ENCODE measurements at places on chromosomes 13 and 19. TPM values are rescaled to one million over a fixed set of nuclear protein-coding genes. Genes with fewer than 3 reads are reported as not detected.

DNA sequence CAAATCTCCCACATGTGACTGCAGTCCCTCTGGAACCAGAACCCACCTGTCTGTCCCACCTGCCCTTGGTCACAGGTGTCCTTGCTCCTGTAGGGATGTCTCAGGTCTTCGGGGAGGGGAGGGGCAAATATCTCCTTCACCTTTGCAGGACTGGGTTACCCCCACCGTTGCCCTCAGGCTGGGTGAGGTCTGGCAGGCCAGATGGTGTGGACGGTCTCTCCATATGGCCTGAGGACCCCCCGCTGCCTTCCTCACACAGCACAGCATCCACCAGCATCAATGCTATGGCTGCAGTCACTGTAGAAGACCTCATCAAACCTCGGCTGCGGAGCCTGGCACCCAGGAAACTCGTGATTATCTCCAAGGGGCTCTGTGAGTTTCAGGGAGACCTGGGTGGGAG lies 10.0 kb downstream of the SLC5A5 start:
- no peak for DNase-seq

DNA sequence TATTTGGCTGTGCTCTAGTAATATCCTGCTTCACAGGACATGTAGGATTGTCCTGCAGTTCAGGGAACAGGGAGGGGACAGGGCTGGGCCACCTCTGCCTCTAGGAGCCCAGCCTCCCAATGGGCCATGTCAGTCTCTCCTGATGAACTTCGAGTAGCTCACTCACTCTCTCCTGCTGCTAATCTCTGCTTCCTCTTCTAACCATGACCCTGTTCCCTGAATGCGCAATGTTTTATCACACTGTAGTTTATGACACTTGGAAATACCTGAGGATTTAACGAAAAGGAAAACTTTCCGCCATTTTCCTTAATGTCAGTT lies 9.2 kb downstream of the PARP4 start:
- no peak for DNase-seq

DNA sequence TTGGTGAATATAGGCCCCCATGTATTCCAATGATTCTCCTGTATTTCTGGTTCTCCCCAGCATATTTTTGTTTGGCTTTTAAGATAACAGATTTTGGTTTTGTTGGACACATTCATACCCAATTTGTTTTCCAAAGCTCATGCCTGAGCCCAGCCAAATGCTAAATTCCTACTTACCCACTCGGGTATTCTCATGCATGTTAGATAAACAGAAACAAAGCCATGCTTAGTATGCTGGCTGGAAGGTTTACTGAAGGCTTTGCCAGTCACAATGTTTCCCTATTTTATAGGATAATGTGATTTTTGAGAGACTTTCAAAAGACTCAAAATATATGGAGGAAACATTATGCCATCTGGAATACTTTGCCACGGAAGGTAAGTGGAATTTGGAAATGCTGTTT lies 206.8 kb downstream of the ATP8A2 start:
- no peak for DNase-seq

GRCh38 chr19:11463391-11463790 lies 17.5 kb downstream of the ELAVL3 start:
- no peak for DNase-seq

DNA sequence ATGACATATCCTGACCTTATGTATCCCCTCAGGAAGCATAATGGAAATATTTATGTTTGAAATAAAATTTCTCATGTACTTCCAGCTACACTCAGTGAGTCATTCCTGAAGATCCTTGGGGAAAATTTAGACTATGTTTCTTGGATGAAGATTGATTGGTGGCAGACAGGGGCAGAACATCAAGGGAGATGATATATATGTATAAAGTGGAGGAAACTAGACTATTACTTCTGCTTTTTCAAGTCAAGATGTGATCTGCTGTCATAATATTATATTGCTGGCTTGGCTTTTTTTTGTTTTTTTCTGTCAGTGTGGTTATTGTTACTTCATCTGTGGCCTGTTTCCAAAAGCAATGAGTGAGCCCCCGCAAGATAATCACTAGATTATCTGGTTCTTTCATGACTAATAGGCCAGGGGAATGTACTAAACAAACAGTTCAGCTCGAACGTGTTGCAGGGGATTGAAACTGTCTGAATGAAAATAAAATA lies 87.2 kb upstream of the TNFSF11 start:
- peak; percentile 44 for DNase-seq

DNA sequence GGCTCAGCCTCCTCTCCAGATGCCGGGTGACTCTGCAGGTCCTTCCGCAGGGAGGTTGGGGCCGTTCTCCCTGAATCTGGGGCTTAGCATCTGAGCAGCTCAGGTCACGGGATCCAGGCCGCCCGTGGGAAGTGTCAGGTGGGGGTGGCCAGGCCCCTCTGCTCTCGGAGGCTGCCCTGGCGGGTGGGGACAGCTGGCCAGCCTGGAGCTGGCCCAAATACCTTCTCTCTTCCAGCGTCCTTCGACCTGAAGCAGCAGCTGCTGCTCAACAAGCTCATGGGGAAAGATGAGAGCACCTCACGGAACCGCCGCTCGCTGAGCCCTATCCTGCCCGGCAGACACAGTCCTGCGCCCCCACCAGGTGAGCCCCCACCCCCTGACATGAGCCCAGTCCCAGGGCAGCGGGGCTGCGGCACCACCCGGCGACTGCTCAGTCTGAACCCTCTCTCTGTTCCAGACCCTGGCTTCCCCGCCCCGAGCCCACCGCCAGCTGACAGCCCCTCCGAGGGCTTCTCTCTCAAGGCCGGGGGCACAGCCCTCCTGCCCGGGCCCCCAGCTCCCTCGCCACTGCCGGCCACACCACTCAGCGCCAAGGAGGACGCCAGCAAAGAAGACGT lies 19.1 kb downstream of the PEX11G start:
- no peak for DNase-seq

Gene ADAMTS10
- total RNA-seq = 2.7 TPM

DNA sequence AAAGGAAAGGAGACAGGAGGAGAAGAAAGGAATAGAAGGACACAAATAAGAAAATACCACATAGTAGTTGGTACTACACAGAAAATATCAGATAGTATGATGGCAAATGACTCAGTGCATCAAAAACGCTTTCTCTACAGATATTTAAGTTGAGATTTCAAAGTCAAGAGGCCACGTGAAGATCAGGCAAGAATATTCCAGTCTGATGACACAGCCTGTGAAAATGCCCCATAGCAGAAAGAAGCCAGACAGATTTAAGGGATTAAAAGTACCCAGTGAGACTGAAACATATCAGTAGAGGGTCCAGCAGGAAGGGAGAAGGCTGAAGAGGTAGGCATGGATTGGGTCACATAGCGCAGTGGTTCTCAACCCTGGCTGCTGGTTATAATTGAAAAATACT lies 113.7 kb downstream of the VWA8 start:
- no peak for DNase-seq

- no peak for DNase-seq
Measured at GRCh38 chr13:32179708-32180107, 135.5 kb downstream of the ZAR1L start.

GRCh38 chr13:31000889-31001288 lies 68.4 kb downstream of the TEX26 start:
- no peak for DNase-seq

GRCh38 chr19:32649751-32650150 lies 25.2 kb downstream of the ANKRD27 start:
- DNase-seq = no peak

Gene PEG3
- total RNA-seq = 0.79 TPM

- no peak for DNase-seq
Measured at GRCh38 chr19:41233748-41234240, 14.8 kb downstream of the AXL start.

DNA sequence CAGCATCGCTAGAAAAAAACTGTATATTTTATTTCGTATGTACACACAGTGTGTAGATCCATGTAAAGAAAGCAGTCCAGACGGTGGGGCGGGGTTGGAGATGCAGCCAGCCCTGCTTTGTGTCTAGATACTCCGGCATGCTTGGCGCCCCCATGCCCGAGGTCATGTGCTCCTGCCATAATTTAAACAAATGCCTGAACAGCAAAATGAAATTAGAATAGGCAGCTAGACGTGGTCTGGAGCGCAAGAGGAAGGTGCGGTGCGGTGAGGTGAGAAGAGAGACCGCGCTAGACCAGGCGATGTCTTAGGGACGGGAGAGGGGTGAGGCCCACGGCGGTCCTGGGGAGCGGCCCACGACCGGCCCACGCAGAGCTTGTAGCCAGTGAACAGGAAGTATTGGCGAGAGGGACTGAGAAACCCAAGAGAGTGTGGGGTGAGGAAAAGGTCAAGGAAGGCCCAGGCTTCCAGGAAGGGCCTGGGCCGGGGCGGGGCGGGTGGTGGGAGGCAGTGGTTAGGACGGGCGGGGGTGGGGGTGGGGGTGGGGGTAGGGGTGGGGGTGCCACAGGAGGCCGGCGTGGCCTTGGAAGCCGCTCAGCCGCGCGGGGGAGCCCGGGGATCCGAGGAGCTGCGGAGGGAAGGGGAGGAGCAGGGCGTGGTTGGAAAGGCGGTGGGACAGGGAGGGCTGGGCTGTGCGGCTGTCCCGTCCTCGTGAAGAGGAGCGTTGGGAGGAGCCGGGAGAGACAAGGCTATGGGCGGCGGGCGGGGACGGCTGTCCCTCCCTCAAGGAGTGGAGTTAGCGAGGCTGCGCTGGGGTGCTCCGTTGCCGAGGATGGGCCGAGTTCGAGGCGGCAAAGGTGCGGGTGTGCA lies 254.7 kb upstream of the SGCG start:
- DNase-seq = no peak

DNA sequence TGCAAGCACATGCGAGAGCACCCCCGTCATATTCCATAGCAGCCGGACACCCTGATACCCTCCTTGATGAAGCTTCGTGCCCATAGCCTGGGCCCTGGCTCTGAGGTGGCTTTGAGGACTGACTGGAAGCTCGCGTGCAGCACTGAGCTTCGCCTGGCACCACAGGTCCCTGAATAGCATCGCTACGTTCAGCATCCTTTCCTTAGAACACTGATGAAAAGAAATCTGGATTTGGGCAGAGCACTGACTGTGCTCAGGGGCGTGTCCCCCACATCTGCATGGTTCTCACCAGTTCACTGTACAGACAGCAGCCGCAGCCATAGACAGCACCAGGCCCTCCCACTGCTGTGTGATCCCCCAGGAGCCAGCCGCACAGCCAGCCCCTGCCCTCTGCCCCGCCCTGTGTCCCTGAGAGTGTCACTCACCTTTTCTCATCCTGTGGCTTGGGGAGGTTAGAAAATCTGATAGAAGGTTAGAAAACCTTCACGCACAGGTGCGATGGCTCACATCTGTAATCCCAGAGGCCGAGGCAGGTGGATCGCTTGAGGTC lies 49.3 kb upstream of the SPACA7 start:
- DNase-seq = no peak

- no peak for DNase-seq
Measured at GRCh38 chr13:106056851-106057250, 478.6 kb downstream of the EFNB2 start.

DNA sequence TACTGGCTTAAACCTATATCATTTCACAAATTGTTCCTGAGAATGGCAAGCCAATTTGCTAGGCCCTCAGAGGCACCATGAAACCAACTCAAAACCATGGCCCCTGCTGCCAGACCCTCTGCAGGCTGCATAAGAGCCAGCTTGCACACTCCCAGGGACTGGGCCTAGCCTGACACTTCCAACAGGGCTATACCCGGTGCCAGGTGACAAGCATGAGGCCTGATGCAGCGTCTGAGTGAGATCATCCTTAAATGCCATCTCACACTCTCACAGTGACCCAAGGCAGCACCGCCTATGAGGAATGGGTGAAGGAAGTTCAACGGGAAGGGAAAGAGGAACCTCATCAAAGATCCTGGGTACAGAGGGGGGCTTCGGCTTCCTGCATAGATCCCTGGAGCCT lies 65.6 kb downstream of the C13orf42 start:
- no peak for DNase-seq

Gene SERPINE3
- not detected for total RNA-seq

DNA sequence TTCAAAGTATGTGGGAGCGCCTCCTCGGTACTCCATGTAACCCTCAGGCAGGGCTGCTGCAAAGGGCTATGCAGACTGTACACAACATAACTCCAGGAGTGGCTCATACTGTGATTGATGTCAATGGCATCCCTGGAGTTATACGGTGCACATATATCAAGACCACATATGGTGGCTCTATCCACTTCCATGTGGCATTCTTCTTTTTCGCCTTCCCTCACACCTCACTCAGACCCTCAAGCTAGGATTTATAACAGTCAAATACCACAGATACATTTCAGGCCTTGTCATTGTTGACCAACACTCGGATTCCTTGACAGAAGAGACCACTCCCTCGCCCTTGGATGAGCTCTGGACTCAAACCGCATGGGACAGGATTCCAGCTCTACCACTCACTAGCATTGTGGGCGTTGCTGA lies 11.3 kb upstream of the UBL3 start:
- DNase-seq = no peak

DNA sequence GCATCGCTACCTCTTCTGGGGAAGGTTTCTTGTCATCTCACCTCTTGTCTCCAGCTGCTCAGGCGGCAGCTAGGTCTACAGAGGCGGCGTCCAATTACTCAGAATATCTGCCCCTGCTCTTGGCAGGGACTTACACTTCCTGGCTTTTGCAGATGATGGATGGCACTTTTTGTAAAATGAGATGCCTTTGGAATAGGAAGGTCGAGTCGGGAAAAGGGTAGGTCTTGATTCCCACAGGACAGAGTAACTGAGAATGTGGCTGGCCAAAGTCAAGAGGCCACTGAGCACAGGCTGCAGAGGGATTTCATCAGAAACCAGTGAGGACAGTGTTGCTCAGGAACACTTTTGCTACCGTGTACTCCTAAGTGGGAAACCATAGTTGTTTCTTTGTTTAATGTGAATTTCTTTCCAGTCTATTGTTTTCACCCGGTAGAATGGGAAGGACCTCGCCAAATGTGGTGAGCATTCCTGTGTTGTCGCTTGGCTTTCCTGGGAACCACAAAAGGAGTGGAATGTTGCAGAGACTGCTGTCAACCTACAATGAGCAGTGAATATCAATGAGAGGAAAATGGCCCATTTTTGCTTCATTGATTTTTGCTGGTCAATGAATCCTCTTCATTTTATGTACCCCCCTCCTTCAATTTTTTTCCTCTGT lies 383.7 kb downstream of the HS6ST3 start:
- DNase-seq = no peak

Gene CD33
- total RNA-seq = not detected

Gene MYO1F
- 0.25 TPM for total RNA-seq

Gene CD70
- total RNA-seq = not detected

DNA sequence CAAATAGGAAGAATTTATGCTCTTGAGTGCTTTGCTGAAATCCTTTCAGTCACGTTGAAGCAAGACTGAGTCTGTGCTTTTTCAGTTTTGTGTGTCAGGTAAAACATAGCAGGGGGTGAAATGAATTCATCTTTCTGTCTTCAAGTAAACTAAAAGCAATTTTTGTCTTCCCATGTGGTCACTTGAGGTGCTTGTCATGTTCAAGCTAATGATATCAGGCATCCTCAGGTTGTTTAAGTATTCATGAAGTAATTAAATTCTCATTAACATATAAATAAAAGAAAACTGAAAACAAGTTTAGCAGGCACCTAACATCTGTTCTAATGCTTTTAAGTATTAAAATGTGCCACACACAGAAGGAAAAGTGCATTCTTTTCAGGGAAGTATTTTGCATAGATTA lies 2701.3 kb downstream of the PCDH9 start:
- no peak for DNase-seq

DNA sequence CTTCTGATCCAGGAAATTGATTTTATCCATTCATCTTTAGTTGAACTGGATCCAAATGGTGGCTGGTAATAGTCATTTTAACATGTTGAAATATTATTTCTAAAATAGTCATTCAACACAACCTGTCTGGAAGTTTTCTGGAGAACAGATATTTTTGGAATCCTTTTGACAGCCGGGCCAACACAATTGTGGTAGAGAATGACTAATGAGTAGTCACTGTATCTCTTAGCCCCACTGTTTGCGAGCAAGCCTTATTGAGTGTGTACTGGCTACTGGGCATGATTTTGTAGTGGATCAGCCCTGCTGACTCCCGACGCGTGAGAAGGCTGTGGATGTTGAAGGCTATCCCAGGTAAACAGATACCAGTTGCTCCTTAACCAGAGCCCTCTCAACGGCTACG lies 383.4 kb downstream of the ZNF536 start:
- no peak for DNase-seq

Data from pulmonary artery endothelial cell (primary cell).